ENCODE measurements at places on chromosomes 6 and 20.

DNA sequence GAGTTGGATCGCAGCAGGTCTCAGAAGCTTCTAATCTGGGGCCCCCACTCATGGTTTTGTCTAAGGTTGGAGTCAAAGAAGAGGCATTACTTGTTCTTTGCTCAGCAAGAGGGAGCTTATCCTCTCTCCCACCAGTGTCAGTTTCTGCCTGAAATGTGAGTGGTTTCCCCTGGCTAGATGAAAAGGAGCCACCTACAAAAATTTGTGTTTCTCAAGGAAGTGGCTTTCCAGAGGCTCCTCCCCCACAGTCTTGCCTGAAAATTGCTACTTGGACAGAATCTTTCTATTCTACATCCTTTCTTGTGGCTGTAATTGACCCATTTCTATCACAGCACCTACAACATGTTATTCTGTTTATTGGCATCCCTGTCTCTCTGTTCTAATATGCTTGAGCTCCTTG is 37.9 kb downstream of the SCML4 start:
- DNase-seq: no peak

GRCh38 chr6:164114651-164115050 is 700.1 kb downstream of the QKI start:
- DNase-seq: no peak

DNA sequence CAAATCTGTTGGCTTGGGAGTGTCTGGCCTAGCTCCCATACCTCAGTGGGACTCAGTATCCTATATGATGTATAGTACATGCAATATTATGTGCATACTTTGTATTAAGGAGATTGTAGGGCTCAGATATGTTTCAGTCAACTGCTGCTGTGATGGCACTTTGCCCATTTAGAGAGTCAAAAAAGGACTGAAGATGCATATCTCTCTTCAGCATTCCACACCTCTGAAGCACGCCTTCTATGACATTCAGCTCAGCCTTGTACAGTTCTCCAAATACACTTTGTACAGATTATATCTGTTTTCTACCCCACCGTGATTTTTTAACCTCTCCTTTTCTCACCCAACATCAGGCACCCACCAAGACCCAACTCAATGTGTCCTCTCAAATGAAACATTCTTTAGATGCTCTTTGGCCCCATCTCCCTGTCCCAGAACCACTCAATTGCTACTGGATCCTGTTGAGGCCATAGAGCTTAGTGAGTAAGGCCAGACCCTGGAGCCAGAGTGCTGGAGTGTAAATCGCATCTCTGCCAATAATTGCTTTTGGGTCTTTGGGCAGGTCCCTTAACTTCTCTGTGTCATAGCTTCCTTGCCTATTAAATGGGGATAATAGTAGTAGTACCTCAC is 15.6 kb downstream of the ENPP1 start:
- no peak for DNase-seq

- no peak for DNase-seq
These were observed 6.0 kb downstream of the TMEM30A start for GRCh38 chr6:75278474-75279077.

DNA sequence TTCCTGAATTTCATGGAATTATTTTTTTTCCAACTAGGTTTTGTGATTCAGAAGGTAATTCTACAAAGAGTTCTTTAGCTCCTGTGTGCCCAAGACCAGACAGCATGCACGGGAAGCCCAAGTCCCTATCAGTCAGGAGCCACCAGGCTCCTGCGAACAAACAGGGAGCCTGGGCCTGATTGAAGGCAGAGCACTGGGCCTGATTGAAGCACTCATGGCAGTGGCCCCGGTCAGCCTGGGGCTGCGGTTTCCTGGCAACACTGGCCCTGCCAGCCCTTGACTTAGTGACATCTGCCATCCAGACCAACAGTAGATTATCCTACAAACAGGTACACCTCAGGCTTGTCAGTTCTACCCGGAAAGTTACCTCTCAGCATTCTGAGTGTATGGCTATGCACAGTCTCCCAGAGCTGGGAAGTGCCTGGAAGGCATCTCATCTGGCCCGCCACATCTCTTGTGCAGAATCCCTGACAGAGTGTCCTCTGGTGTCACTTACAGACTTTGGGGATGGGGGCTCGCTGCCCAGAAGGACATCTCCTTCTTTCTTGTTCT is 133.8 kb downstream of the VEGFA start:
- no peak for DNase-seq

- DNase-seq: no peak
These were observed 4.0 kb downstream of the ZSWIM3 start for GRCh38 chr20:45861221-45862075.

DNA sequence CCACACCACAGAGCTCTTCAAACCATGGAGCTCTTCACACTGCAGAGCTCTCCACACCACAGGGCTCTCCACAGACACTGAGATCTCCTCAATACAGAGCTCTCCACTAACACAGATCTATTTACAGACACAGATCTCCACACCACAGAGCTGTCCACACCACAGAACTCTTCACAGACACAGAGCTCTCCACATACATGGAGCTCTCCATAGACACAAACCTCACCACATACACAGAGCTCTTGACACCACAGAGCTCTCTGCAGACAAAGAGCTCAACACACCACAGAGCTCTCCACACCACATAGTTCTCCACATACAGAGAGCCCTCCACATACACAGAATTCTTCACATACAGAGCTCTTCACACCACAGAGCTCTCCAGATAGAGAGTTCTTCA is 53.0 kb downstream of the ERMARD start:
- DNase-seq: no peak

DNA sequence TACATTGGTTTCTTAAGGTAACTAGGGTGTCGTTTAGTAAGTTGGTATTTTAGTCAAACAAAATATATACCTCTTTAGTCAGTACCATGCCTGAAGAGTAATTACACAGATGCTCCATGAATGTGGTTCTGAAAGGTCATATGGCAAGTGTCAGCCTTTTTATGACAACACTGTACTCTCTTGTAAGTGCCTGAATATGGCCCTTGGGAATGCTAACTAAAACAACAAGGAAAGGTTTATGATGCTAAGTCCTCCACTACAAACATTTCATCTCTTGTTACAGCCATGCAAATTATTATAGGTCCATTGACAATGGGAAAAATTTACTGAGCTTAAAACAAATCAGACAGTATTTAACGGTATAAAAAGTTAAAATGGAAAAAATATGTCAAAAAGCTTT is 39.0 kb upstream of the SUPT3H start:
- no peak for DNase-seq

DNA sequence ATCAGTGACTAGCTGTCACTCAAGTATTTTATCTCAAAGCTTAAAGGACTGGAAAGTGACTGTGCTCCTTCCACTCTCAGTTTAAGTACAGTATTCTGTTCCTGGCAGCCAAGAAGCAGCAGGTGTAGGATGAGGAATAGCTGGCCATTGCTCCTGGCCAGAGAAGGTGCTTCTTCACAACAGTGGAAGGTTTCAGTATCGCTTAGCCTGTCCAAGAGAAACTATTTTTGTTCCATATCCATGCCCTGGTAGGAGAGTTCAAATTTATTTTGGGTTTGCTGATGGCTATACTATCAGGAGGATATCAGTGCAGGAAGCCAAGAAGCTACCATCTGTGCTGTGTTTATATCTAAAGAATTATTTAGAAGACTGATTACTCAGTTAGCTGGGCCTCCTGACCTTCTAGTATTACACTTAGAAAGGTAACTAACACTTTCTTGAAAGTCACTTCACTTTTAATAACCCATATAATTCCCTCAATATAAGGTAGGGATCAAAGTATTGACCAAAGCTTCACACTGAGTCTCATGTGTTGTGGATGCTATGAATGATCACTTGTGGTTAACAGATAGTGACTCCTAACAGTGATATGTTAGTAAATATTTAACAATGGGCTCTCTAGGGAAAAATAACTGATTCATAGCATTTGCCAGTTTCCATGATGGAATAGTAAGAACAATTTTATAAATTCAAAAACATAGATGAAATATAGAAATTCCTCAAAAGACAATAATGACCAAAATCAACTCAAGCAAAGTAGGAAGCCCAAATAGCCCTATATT is 99.9 kb downstream of the AIG1 start:
- no peak for DNase-seq

DNA sequence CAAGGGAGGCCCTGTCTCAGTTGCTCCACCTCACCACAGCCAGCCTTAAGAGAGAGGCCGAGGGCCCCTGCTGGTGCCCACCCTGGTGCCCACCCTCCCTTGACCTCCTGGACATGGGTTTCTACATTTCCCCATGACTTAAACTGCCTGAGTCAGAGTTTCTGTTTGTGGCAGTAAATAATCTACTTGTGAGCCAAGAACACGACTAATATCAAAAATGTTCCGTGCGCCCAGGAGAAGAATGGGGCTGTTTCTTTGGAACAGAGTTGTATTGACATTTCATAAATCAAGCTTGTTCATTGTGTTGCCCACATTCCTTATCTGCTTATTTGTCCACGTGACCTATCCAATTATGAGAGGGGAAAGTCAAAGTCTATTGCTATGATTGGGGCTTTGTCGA is 143.5 kb downstream of the ANKRD60 start:
- DNase-seq: no peak

- DNase-seq: no peak
These were observed 39.7 kb upstream of the ATXN1 start for GRCh38 chr6:16800942-16801341.

DNA sequence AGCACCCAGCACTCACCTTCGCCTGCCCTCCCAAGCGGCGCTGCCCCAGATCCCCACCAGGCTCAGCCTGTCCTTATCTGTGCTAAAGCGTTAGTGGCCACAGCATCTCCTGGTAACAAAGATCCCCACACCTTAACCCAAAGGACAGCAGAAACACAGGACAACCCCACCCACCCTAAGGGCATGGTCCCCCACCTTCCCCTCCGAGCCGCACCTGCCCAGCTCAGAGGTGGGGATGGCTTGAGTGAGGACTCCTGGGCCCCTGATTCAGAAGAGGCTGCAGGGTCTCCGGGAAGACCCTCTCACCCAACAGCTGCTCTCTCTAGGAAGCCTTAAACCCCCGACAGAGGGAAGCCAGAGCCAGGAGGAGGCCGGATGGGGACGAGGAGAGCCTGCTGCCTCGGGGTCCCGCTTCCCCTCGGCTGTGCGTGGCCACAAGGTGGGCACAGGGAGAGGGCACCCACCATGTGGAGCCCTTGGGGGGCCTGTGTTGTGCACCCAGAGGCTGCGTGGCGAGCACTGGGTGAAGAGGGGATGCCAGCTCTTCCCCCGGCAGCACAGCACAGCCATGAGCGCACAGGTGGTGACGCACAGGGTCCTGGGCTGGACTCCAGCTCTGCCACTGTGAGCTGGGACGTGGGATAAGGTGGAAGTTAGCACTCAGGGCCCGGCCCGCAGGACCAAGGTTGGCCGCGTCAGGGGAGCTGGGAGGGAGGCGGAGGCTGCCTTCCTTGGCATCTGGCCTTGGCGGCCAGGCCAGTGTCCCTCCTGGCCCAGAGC is 31.9 kb upstream of the MRGBP start:
- DNase-seq: no peak

- DNase-seq: no peak
These were observed 27.8 kb upstream of the TLDC2 start for GRCh38 chr20:36848078-36848660.

GRCh38 chr6:1624058-1624850 is 14.5 kb downstream of the FOXC1 start:
- DNase-seq: no peak

- no peak for DNase-seq
These were observed 144.0 kb upstream of the GRIK2 start for GRCh38 chr6:101249470-101249869.

DNA sequence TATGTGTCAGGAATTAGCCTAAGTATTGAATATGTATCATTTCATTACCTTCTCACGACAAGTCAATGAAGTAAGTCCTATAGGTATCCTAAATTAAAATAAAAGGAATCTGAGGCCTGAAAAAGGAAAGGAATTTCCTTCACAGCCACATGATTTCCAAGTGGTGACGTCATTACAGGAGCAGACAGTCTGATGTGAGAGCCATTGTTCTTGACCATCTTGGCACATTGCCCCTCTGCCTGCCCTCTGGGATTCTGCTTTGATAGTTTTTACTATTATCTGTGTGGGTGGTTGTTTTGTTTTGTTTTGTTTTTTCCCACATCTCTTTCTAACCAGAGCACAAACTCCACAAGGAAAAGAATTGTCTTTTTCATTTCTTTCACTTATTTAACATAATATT is 219.8 kb upstream of the UFL1 start:
- no peak for DNase-seq

- DNase-seq: no peak
These were observed 7.2 kb downstream of the CCR6 start for GRCh38 chr6:167130008-167130677.

- DNase-seq: no peak
These were observed 181.8 kb downstream of the ZMYND8 start for GRCh38 chr20:47174456-47175243.

DNA sequence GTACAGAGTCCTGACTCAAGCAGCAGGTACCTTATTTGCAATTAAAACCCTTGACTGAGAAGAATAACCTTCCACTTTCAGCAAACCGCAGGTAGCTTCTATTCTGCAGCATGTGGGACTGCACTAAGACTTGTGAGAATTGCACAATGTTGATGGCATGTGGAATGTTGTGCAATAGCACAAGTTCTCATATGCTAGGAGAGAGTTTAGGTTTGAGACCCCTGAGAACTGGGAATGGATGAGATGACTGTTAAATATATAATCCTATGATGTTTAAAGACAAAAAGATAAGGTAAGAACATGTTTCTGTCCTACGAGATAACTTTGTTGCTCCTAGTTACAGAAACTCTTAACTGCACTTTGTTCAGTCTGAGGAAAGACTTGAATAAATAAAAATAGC is 194.6 kb downstream of the OTOR start:
- DNase-seq: no peak

- DNase-seq: no peak
These were observed 8.7 kb upstream of the TBX18 start for GRCh38 chr6:84773133-84773430.

- DNase-seq: no peak
These were observed 89.2 kb downstream of the RSPH3 start for GRCh38 chr6:158910484-158911440.

DNA sequence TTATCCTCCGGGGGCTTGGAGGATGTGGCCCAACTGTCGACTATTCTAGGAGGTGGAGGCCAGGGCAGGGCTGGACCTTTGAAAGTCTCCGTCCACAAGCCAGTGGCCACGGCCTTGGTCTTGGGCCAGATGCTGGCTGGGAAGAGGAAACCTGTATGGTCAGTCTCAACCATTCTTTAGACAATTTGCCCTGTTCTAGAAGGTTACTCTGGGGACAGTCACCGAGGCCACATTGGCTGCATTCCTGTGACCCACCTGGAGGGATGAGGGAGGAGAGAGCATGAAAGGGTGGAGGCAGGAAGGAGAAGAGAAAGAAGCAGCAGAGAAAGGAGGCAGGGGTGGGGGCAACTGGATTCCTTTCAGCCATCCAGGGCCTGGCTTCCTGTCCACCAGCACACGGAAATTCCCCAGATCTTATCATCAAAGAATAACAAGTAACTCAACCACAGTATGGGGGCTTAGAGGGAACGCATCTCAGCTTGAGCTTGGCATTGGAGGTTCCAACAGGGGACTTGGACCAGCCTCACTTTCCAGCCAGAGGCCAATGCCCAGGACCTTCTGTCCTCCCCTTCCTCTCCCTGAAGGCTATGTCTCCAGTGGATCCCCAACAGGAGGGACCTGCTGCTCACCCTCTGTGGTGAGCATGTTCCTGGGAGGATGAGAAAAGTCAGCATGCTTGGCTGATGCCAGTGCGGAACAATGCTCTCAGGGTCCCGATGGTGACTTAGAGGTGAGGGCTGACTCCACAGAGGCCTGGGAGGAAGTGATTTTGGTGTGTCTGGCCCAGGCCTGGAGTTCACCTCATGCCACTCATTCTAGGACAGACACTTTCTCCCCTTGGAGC is 30.4 kb downstream of the TGM2 start:
- no peak for DNase-seq
